ENCODE measurements at places on chromosomes 3 and 15.

- no peak for DNase-seq
Observed at GRCh38 chr15:71728881-71729280, 81.5 kb upstream of the NR2E3 start.

GRCh38 chr3:132268956-132269355 is 48.3 kb upstream of the ACP3 start:
- no peak for DNase-seq

DNA sequence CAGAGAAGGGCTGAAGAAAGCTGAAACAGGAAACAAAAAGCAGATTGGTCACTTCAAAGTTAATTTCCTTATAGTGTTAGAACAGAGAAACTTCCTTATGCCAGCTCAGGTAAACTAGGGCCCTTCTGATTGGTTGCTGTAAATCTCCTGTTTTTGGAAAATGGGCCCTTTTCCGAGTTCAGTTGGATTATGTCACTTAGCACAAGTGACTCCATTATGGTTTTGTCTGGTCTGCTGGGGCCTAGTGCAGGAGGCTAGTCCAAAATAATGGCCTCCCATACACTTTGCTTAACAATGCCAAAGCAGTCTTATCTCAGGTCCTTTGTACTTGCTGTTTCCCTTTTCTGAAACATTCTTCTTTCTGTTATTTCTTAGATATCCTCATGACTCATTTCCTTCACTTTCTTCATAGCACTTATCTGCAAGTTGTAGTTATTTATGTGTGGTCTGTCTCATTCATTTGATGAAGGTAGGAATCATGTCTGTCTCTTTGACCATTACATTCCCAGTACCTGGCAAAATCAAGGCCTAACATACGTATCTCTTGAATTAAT is 7.7 kb upstream of the DCP1A start:
- no peak for DNase-seq

DNA sequence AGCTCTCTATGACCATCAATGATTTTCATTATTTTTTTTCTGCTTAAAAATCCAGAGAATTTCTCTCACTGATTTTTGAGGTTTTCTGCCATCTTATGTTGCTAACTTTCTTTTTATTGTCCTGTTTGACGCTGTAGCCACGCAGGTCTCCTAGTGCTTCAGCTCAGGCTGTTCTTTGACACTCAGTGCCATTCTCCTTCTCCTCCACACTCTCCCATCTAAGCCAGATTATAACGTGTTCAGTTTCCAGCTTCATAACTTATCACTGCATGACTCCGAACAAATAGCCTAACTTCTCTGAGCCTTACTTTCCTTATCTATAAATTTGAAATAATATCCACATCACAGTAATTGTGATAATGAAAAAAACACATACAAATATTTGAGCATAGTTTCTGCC is 22.8 kb upstream of the ST3GAL6 start:
- DNase-seq: no peak

DNA sequence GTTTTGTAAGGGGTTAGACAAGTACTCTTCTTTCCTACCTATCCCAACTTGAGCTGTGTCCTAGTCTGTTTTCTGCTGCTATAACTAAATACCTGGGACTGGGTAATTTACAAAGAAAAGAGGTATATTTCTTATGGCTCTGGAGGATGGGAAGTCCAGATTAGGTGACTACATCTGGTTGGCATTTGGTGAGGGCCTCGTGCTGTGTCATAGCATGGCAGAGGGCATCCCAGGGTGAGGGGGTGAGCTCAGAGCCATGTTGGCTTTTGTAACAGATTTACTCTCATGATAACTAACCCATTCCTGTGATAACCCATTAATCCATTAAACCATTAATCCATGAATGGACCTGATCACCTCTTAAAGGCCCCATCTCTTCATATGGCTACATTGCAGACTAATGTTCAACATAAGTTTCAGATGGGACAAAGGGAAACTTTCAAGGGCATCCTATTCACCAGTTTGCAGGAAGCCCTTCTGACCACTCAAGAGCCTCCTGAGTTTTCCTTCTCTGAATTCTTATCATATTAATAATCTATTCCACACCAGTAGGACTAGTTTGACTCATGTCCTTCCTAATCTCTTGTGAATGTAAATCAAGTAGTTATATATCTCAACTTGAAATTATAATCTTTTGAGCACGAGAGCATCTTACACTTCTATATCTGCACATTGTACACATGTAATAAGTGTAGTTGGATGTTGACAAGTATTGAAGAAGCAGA is 185.7 kb upstream of the ZPLD1 start:
- no peak for DNase-seq

GRCh38 chr15:55588815-55589115 is 620 bp upstream of the PYGO1 start:
- no peak for DNase-seq

DNA sequence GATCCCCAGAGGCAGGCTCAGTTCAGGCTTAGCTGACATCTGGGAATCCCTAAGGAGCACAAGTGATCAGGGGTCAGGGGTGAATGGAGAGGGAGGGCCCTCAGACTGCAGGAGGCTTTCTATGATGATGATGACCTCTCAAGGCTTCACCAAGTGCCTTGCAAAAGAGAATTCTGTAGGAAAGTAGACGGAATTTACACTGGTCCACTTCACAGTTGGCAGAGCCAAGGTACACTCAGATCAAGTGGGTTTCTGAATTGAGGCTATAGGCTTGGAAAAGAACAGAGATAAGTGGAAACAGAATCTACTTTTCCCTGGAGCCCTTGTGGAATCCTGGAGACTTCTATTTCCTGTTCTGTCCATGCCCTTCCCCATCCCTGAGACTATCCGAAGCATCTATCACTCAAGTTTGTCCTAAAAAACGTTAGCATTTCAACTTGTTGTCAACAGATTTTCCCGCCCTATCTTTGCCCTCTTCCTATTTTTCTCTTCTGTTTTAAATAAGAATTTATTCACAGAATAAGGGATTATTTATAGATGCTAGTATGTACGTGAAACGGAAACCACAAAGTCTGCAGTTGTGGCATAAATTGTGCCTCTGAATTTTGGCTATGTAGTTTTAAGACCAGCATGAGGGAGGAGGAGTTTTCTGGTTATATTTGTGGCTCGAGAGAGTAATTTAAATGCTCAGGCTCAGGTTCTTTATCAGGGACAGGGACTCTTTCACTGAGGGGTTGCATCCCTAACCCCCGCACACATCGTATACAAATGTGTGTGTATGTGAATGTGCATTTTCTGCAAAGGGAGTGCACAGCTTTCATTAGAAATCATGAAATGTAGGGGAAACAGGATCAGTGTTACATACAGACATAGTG is 12.8 kb downstream of the GCSAM start:
- DNase-seq: no peak

DNA sequence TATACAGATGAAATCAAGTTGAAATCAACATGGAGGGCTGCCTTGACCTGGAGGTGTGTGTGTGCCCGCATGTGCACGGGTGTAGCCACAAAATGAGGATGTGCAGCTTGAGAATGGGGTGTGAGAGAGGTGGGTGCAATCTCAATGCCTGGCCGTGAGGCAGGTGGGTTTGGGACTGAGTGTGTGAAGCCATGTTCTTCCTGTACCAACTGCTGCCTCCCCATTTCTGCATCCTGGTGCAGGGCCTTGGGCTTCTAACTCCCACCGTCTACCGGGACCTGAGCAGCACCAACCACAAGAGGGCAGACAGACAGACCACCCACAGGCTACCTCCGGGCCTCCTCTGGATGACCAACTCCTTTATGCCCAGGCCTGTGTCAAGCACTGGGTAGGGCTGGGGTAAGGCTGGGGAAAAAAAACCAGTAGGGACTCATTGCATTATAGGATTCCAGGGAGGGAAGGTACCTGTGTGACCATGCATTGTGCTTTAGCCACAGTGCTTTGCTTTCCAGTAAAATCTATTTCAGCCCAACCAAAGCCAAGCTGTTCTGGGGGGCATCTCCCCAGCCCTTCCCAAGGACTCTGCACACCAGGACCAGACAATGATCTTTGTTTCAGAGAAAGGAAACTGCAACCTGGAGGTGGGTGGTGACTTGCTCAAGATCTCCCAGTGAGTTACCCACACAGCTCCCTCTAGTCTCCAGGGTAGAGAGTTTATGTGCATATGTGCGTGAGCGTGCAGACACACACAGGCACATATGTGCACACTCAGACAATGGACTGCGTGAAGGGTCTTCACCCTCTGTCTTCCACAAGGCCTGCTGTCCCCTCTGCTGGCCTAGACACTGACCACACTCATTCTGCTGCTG is 162.2 kb upstream of the TLE3 start:
- DNase-seq: no peak

DNA sequence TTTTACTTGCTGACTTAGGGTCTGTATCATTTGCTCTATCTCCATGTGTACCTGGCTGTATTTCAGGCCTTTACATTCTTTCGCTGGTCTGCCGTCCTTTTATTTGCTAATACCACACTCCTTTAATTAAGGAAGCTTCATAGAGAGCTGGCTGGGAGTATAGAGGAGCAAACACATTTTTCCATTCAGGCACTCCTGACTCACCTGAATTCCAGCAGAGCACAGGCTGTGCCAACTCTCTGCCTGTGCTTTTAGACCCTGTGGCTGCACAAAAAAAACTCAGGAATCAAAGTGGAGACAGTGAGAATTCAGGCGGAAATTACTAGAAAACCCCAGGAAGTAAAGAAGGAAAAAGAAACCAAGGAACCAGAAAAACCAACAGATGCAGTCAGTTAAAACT is 29.0 kb upstream of the ATP10A start:
- no peak for DNase-seq

DNA sequence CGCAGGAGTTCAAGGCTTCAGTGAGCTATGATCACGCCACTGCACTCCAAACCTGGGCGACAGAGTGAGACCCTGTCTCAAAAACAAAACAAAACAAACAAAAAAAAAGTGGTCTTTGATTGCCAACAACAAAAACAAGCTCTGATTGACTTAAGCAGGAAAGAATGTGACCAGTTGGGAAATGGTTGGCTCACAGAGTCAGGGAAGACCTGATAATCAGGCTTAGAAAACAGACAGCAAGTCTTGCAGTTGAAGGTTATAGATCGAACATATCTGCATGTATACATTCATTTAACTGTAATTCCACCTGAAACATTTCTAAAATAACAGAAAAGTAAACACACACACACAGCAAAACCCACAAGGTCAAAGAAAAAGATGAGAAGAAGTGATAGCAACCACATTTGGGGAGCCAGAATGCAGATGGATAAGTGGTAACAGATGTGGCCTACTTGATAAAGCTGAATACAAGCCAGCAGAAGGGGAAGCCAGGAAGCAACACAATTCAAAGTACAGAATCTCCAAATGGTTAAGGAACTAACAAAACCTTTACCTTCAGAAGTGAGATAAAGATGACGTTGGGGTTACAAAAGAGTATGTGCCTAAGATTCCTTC is 699.9 kb upstream of the ZNF385D start:
- DNase-seq: peak; percentile 4

DNA sequence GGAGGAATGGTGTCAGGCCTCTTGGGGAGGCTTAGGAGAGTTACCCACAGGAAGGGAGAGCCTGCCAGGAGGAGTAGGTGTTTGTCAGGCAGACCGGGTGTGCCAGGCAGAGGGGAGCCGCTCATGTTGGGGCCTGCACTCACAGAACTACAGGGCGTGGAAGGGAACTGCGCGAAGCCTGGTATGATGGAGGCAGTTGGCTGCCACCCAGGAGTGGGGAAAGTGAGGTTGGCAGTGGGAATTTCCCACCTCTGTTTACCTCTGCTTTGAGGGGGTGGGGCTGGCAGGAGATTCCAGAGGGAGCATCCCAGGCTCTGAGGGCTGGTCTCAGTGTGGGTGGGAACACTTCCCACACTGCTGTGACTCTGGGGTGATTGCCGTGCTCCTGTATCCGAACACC is 99.9 kb downstream of the SLCO3A1 start:
- no peak for DNase-seq

DNA sequence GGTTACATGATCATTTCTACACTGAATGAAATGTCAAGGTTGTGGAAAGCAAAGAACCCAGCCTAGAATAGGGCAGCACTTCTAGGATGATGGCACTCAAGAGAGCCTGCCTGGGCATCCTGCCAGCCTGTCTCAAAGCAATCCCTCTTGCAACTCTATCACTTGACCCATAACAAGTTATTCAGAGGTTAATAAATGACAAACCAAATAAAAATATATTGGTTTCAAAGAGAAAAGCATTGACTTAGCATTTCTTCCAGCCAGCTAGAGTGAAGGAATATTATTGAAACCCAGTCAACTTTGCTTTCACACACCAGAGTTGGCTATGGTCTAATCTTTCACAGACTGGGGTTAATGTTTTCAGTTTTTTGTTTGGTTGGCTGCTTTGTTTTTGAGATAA is 214.6 kb upstream of the UBE2E2 start:
- no peak for DNase-seq

GRCh38 chr3:172152874-172153273 is 113.5 kb downstream of the FNDC3B start:
- no peak for DNase-seq

DNA sequence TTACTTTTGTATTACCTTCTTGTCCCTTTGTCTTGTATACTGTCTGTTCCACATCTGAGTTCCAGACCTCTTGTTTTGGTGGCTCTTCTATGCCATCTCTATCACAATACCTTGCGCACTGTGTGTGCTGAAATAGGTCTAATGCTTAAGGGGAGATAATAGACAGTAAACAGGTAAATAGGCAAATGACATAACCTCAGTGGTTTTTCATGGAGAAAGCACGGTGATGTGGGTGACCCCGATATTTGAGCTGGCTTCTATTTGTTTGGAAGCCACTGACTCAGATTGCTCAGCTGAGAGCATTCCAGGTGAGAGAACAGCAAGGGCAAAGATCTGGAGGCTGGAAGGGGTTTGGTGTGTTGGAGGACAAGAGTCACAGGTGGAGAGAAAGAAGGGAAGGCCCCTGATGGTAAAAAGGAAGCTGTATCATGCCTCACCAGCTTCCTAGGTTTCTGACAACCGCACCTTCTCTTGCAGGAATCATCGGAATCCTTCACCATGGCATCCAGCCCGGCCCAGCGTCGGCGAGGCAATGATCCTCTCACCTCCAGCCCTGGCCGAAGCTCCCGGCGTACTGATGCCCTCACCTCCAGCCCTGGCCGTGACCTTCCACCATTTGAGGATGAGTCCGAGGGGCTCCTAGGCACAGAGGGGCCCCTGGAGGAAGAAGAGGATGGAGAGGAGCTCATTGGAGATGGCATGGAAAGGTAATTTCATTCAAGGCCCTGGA is 795 bp downstream of the MCM2 start:
- DNase-seq: no peak

DNA sequence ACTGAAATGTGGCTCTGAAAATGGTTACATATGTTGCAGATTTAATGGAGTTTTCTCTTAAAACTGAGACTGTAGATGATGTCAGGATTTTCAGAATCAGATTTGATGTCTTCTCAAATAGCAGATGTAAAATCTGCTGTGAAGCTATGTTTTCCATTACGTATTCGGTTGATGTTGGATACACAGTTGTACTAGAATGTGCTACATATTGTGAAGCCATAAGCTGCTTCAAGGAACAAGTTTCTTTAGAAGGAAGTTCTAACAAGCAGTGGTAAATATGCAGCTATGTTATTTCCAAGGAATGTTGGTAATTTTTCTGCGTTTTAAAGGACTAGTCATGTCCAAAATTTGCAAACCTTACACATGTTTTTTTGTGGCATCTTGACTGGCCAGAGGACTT is 197.7 kb downstream of the RBMS3 start:
- no peak for DNase-seq

- DNase-seq: no peak
Observed at GRCh38 chr3:186220911-186221645, 112.2 kb upstream of the ETV5 start.

All from NCI-H2171 (cell line).